ENCODE measurements at places on chromosomes 7 and 10.

- DNase-seq: no peak
Measured at GRCh38 chr7:30146127-30146612, 11.4 kb downstream of the MTURN start.

DNA sequence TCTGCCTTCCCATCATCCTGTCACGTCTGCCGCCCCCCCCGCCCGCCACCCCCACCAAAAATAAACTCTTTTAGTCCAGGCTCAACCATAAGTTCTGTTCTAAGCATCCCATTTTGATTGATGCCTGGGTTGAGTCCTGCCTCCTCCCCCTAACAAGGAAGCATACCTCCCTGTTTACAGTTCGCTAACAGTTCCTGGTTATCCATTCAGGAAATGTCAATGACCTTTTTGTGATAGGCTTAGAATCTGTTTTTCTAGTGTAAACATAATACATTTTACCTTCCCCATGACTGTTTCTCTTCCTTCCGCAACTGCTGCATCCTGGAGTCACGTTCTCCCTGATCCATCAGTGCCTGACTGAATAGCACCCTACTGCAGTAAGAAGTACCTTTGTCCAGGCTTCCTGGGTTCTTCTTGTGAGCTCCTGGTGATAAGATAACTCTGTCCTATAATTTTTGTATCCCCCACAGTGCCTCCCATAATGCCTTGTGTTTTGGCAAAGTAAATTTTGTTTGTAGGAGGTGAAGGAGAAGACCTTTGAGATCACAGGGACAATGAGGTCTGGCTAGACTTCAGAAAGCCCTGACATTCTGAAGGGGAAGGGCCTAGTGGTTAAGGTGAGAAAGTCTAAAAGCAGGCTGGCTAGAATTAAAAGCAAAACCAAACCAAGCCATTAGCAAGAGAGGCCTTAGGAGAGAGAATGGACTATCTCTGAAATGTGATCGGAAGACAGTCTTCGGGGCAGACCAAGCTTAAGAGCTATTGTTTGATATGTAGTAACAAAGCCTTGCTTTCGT, 7.3 kb downstream of the AGFG2 start:
- DNase-seq: no peak

GRCh38 chr7:140262242-140262903, 85.6 kb upstream of the KDM7A start:
- DNase-seq: no peak

DNA sequence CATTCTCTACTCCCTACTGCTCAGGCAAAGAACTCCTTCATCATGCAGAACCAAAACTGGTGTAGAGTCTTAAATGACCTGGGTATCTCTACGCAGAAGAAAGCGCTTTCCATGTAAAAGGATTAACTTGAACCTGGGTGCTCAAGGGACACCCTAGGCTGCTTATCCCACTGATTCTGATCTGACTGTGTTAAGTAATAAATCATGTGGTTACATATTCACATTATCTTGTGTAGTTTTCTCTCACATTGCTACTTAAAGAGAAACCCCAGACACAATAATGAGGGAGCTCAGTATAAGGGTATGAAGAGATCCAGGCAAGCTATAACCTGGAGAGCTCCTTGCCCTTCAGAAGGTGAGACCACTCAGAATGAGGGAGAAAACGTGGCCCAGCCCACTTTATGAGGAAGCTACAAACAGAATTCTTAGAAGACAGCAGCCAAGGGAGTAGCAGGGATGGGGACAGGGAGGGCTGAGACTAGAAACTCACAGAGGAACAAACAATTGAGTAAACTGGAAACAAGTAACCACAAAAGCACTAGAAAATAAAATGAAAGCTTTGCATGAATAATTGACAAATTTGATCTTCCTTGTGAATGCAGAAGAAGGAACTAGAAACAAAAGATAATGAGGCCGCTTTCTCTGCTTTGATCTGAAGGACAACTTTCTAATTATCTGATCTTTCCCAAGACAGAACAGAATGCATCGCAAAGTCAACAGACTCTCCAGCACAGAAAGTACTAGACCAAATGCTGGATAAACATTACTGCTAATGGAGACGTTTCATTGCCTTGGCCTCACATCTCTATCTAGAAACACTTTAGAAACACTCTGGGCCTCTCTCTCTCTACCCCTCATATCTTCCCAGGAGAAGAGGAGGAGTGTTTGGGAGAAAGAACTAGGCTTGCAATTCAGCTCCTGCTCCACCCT, 76.1 kb downstream of the LRRC17 start:
- peak; percentile 70 for DNase-seq

DNA sequence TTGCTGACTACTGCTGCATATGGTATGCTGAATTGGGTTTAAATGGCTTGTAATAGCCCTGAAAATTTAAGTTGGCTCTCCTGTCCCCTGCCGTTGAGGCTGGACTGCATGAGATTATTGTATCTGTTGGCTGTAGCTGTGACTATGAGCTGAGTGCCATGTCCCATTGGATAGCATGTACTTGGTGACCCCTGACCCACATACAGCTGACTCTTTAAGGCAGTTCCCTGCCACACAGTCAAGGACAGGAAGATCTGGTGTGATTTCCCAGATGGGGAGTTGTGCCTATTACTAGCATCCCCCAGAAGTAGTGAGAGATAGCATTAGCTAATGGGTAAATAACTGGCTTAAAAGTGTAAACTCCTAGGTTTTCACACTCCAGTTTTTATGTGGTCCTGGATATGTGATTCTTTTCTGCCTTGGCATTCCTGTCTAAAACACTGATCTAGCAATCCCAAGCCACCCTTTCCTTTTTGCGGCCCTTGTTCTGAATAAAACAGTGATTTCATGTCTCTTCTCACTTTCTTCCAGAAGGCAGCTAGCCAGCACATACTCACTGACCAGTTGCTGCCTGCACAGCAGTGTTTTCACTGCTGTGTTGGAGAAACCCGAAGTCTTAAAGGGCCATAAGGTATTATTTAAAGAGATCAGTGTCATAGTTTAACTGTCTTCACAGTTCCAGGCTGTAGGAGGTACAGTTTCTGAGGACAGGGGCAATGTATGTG, 35.9 kb downstream of the LRRC4 start:
- DNase-seq: no peak

DNA sequence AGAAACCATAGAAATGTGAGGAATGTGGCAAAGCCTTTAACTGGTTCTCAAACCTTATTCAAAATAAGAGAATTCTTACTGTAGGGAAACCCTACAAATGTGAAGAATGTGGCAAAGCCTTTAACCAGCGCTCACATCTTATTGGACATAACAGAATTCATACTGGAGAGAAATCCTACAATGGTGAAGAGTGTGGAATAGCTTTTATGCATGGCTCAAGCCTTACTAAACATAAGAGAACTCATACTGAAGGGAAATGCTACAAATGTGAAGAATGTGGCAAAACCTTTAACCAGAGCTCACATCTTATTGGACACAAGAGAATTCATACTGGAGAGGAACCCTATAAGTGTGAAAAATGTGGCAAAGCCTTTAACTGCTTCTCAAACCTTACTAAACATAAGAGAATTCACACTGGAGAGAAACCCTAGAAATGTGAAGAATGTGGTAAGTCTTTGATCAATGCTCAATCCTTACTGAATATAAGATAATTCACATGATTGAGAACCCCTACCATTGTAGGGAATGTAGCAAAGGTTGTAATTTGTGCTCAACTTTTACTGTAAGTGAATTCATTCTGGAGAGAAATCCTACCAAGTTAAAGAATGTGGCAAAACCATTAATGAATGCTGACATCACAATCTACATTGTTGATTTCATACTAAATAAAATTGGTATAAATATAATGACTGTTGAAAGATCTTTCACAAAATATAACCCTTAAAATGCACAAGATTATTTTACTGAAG, 142.5 kb upstream of the ZNF479 start:
- DNase-seq: no peak

DNA sequence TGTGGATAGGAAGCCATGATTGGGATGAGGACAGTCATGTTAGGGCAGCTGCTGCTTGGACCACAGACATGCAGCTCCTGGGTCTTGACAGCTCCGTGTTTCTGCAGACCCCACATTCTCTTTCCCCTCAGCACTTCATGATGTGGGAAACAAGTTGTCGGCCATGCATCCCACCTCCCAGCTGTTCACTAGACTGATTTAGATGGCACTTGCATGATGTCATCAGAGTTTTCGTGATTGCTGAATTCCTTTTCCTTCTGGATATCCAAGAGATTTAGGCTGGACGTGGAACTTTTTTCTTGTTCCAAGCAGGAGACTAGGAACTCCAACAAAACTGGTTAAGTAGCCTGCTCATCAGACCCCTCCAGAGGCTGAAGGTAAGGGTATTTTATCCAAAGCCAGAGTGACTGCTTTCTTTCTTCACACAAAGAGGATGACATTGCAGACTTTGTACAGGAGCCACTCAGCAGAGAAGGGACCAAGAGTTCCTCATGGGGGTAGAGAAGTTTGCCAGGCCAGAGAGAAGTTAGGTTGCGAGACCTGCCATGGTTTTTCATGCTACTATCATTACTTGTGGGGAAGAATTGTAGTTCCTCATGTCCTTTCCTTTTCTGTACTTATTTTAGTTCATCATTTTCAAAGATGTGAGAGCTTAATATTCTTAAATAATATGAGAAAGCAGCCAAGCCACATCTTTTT, 117.7 kb upstream of the GJD4 start:
- peak; percentile 38 for DNase-seq

DNA sequence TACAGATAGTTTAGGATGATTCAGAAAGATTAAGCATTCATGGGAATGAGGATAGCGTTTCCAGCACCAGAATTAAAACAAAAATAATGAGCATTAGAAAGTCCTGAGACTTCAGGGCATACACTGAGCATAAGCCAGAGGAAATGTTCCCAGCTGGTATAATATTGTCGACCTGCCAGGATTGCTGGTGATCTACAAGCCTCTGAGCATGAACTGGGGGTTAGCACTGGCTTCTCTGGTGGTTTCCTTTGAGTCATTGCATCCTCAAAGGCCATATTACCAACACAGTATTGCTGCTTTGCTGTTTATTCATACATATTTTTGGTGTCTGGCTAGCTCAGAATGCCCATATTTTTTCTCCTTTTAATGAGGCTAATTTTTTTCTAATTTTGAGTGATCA, 10.7 kb upstream of the ATRNL1 start:
- DNase-seq: no peak

Data from inflammatory macrophage treated with lipopolysaccharide for 4 hours (primary cell).